ENCODE measurements at places on chromosomes 4 and X. TPM values are rescaled to one million over a fixed set of nuclear protein-coding genes. Genes with fewer than 3 reads are reported as not detected.

DNA sequence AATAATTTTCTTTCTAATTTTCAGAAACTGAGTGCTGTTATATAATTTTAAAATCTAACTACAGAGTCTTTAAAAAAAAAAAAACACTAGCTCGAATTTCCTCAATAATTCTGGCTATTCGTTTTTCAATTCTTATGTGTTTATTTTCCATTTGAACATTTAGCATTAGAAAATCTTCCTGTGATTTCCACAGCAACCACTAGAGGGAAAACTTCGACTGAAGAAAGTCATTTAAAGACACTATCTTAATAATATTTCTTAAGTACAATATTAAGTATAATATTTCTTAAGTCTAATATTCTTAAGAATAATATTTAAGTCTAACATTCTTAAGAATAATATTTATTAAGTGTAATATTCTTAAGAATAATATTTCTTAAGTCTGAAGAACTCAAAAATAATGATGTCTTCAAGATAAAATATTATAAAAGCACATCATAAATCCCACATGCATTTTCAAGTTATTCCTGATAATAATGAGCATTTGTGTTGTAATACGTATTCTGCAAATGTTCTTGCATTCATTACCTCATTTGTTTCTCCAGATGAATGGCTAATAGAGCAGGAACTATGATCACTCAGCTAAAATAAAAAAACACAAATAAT, 118.4 kb upstream of the WDR17 start:
- H3K4me3 ChIP-seq: no peak overlapping the region
- no peaks in the 10 kb centered on the region for H3K4me1 ChIP-seq
- no peak for DNase-seq
- no peaks in the 10 kb centered on the region for H3K36me3 ChIP-seq
- no peaks in the 10 kb centered on the region for H3K27me3 ChIP-seq
- no peak overlapping the region for H3K27ac ChIP-seq

- no peaks in the 10 kb centered on the region for H3K36me3 ChIP-seq
- DNase-seq: peak; percentile 50
- H3K27ac ChIP-seq: no peak overlapping the region
Observed at GRCh38 chr4:48109413-48110263, 24.4 kb downstream of the TXK start.

GRCh38 chr4:6674500-6675149, 19.1 kb upstream of the S100P start:
- no peaks in the 10 kb centered on the region for H3K27me3 ChIP-seq
- DNase-seq: peak; percentile 73

Gene TCEAL2
- 3.5 TPM for total RNA-seq

DNA sequence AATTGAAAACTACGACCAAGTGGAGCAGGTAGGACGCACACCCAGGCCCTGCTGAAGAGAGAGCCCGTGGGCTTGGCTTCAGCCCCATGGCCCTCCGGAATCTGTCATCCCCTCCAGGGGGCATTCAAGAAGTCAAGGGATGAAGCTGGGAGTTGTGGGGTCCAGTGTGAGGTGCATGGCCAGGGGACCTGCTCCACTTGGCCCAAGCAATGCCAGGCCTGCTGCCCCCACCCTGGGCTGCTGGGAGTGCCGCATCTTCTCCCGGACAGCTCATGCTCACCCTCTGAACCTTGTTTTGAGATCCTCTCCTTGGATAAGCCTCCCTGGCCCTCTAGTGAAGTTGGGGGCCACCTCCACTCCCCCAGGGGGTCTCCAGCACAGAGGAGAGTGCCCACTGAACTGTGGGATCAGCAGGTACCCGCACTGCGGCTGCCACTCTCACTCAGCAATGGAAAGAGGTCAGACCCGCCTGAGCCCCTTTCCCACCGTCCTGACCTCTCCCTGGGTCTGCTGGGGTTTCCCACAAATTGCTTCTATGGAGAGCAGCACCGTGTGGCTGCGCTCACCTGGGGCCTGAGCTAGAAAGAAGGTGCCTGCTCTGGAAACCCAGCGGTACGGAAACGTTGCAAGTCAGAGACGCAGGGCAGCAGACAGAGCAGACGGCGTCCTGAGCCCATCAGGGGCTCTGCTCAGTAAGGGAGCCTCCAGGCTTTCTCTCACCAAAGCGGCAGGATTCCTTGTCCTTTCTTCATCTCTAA, 5.0 kb upstream of the ABLIM2 start:
- no peak for DNase-seq
- H3K4me3 ChIP-seq: no peak overlapping the region
- H3K4me1 ChIP-seq: no peaks in the 10 kb centered on the region
- H3K27me3 ChIP-seq: peaks cover 27% of the 10 kb centered on the region

Gene RHOXF1
- not detected for total RNA-seq

Gene PABPC5
- 2.6 TPM for total RNA-seq

DNA sequence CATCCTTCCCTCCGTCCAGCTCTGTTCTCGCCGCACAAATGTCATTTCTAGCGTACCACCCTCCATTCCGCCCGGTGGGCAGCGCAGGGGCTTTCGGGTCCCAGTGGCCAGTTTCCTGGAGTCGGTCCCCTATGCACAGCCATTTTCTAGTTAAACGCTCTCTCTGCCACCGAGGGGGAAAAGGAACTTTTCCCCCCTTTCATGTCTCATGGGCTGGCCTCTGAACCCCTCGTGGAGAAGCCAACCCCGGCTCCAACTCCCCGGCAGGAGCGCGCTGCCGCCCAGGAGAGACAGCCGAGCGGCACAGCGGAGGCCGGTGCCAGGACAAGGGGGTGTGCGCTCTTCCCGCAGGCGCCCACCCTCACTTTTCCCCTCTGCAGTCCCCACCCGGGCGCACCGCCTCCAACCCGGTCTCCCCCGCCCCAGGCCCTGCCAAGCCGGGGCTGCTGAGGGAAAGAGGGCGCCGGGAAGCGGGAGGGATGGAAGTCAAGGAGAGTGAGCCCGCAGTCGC, 662 bp downstream of the APBB2 start:
- H3K27me3 ChIP-seq: no peaks in the 10 kb centered on the region
- H3K4me3 ChIP-seq: peak overlapping the region; percentile 91
- H3K27ac ChIP-seq: peak overlapping the region; percentile 39
- DNase-seq: no peak

Gene AKAP4
- total RNA-seq: not detected

GRCh38 chr4:176063718-176064117, 1.9 kb upstream of the WDR17 start:
- DNase-seq: no peak
- H3K27ac ChIP-seq: no peak overlapping the region
- no peaks in the 10 kb centered on the region for H3K4me1 ChIP-seq
- no peak overlapping the region for H3K4me3 ChIP-seq
